ENCODE measurements at places on chromosomes 12 and 14.

GRCh38 chr12:64706306-64706705, 52.9 kb downstream of the GNS start:
- no peak for DNase-seq

DNA sequence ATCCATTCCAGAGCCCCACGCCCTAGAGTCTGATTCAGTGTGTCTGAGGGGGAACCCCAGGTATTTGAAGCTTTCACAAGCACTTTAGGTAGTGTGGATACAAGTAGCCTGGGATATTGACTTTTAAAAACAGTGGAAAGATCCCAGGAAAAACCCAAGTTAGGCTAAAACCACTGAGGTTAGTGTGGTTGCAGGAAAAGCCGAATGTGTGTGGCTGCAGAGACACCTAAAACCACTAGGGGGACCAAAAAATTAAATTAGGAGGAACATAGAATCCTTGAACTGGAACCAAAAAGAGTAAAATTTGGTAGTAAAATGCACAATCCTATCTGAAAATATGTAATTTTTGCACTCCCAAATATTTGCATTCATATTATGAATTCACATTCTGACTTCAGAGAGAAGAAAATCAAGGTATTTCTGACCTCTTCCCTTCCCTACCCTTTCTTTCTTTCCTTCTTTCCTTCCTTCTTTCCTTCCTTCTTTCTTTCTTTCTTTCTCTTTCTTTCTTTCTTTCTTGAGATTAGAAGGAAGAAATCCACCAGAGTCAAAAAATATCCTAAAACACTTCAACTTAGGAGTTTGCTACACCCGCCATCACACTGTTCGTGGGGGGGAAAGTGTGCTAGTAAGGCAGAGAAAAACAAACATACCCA, 37.8 kb downstream of the SLCO1A2 start:
- DNase-seq = peak; percentile 44

DNA sequence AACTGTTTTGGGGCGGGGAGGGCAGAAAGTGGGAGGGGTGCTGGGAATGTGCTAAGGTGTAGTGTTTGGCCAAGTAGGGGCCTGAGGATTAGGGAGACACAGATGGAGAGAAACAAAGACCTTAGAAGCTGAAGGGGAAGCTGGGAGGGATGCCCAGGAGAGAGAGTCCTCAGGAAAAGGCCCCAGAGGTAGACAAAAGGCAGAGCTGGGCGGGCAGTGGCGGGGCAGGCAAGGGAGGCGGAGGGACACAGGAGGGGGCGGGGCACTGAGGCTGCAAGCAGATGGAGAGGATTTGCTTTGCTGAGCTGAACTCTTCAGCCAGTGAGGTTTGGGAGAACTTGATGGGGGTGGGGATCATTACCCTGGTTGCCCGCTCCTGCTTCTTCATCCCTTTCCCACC, 2.8 kb downstream of the PTMS start:
- no peak for DNase-seq

DNA sequence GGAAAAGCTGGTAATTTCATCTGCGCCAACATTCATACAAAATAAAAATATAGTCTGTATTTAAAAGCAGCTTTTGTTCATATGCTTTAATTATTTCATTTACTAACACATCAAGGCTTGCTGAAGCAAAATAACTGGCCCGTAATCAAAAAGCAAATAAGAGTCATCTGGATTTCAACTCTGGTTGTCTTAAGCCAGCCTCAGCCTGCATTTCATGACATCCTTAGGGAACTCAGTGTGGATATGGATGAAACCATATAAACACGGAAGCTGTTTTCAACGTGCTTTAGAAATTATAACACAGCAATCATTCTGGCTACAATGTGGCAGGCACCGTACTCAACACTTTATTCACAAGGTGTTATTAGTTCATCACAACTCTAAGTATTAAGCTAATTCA, 852 bp downstream of the COX16 start:
- DNase-seq = peak; percentile 49

- DNase-seq = no peak
These were observed 196.9 kb upstream of the NOVA1 start for GRCh38 chr14:26794731-26795130.

- DNase-seq = no peak
These were observed 585.4 kb downstream of the SNAPC1 start for GRCh38 chr14:62347562-62348011.

DNA sequence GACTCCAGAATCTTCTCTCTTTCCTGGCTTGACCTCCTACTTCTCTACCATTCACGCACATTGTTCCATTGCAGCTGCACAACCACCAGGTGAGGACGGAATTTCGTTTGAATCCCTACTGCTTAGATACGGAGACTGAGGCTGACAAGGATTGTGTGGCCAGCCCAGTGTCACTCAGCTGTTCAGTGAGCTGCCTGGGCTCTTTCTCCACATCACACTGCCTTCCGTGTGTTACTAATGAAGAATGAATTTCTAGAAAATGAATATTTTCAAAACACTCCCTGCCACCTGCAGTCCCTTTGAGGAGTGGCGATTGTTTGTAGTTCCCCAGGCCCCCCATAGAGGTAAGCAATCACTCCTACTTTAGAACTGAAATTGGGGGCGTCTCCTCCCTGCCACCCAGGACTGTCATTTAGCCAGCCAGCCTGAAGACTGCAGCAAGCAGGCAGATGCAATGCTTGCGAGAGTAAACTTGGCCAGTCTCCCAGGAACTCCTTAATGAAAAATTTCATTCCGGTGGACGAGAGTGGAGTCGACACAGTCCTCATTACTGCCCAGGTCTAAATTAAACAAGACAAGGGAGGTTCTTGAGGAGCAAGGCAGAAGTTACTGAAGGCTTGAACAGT, 239.7 kb downstream of the SLC41A2 start:
- DNase-seq = no peak
